Hepatocyte (in vitro differentiated cells): ENCODE measurements at places on chromosomes 13 and 19. TPM values are rescaled to one million over a fixed set of nuclear protein-coding genes. Genes with fewer than 3 reads are reported as not detected.

Gene ZNF433
- polyA plus RNA-seq: 5.6 and 9.0 TPM in 2 replicates

- peaks cover 8% of the 10 kb centered on the region for H3K4me1 ChIP-seq
- H3K27ac ChIP-seq: peak overlapping the region; percentile 92
- H3K27me3 ChIP-seq: no peaks in the 10 kb centered on the region
Measured at GRCh38 chr19:53196777-53197396, 3.7 kb upstream of the ZNF665 start.

DNA sequence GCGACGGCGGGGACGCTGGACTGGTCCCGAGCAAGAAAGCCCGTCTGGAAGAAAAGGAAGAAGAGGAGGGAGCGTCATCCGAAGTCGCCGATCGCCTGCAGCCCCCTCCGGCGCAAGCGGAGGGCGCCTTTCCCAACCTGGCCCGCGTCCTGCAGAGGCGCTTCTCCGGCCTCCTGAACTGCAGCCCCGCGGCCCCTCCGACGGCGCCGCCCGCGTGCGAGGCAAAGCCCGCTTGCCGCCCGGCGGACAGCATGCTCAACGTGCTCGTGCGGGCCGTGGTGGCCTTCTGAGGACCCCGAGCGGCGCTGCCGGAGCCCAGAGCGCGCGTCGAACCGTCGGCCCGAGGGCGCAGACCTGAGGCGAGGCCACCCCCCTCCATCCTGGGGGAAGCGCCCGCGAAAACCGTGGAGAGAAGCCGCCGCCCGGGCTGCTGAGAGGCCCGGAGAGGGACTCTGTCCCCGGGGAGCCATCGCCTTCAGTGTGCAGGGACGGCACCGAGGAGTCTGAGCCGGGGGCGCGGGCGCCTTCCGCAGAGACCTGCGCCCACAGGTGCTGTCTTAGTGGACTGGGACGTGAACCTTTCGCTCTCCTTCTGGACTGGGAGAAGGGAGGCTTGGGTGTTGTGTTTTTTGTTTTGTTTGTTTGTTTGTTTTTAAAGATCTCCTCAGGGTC lies 3.5 kb downstream of the IER2 start:
- H3K4me1 ChIP-seq: peaks cover 20% of the 10 kb centered on the region
- H3K27ac ChIP-seq: peak overlapping the region; percentile 99
- H3K4me3 ChIP-seq: peak overlapping the region; percentile 90
- no peaks in the 10 kb centered on the region for H3K27me3 ChIP-seq
- no peaks in the 10 kb centered on the region for H3K36me3 ChIP-seq

DNA sequence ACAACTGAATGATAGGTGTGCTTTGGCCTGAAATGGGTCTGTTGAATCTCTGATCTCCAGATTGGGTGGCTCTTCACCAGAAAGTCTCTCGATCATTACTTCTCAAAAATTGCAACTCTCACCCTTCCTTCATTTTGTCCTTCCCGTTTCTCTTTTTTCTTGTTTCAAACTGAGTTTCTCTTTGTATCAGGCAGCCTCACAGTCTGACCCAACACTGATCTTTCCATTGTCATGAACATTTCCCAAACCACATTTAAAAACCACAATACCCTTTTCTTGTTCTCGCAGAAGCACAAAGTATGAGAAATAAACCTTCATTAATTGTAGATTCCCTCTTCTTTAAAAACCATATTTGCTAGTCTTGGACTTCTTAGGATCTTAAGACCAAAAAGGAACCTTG lies 33.6 kb upstream of the HMGB1 start:
- H3K27ac ChIP-seq: no peak overlapping the region
- DNase-seq: no peak
- no peaks in the 10 kb centered on the region for H3K36me3 ChIP-seq
- H3K4me3 ChIP-seq: no peak overlapping the region

DNA sequence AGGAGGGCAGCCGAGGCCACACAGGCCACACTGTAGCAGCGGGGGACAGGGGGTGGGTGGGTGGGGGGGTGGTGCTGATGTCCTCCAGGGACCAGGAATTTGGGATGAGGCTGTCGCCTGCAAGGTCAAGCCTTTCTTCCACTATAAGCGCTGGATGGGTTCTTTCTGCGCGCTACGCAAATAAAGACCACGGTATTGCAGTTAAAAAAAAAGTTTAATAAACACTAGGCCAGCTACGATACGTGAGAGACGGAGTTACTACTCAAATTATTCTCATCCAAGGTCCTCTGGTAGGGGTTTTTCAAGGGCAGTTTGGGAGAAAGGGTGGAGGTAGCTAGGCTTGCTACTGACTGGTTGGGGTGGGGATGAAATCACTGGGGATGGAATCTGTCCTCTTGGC lies 508 bp upstream of the ZNF44 start:
- H3K4me3 ChIP-seq: no peak overlapping the region
- H3K36me3 ChIP-seq: no peaks in the 10 kb centered on the region
- peak; percentile 8 for DNase-seq
- peaks cover 6% of the 10 kb centered on the region for H3K4me1 ChIP-seq

DNA sequence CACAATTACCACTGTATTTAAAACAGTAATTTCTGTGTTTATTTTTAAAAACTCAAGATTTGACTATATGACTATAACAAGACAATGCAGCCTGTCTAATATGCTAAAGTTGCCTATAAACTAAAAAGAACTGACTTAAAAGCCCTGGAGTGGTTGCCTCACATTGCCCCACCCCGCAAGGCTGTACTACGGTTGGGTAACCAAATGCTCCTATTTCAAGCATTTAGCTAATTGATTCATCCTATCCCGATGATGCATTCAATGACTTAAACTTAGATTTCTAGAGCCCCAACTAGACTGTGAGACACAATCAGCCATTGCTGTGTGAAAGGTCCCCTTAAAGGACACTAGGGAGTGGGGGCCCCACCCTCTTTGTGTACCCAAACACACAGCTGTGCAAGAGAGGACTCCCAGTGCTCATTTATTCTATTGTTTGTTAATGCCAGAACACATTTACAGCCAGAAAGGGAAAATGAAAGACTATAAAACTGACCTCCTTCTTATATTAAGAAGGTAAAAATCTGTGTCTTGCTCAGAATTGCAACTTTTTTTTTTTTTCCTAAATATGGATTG lies 66.9 kb downstream of the MIPEP start:
- H3K4me3 ChIP-seq: no peak overlapping the region
- no peaks in the 10 kb centered on the region for H3K36me3 ChIP-seq
- no peaks in the 10 kb centered on the region for H3K27me3 ChIP-seq
- H3K27ac ChIP-seq: no peak overlapping the region
- no peak for DNase-seq
- no peaks in the 10 kb centered on the region for H3K4me1 ChIP-seq

DNA sequence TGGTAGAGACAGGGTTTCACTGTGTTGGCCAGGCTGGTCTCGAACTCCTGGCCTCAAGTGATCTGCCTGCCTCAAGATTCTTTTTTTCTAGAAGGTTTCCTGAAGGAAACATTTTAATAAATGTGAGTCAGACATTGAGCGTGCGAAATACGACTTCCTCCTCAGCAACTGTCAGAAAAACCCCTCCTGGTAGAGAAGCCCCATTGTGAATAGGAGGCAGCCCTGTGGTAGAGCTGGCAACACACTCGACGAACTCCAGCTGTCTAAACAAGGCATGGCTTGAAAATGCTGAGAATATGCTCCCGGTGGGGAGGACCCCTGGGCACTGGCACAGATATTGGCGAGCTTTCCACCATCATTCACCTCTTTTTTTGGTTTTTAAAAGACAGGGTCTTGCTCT lies 9.8 kb downstream of the ZNF333 start:
- no peaks in the 10 kb centered on the region for H3K27me3 ChIP-seq
- no peak overlapping the region for H3K27ac ChIP-seq
- no peaks in the 10 kb centered on the region for H3K36me3 ChIP-seq
- no peak overlapping the region for H3K4me3 ChIP-seq
- H3K4me1 ChIP-seq: no peaks in the 10 kb centered on the region

DNA sequence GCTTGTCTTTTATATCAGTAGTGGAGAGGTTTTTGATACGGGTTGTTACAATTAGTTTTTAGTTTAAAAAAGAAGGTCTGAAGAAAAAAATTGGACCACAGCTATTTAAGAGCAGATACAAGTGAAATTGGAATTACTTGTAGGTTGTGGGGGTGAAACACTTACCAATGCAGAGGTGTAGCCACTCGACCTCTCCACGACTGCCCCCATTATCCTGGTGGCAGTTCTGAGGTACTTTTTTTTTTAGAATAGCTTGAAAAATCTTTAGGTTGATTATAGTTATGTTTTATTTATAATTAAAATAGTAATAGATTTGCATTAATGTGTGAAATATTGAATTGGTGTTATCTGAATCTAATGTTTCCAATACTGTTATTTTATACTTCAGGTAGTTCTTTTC lies 60.7 kb downstream of the PAN3 start:
- no peak overlapping the region for H3K27ac ChIP-seq
- no peaks in the 10 kb centered on the region for H3K4me1 ChIP-seq
- DNase-seq: no peak
- no peak overlapping the region for H3K4me3 ChIP-seq
- no peaks in the 10 kb centered on the region for H3K27me3 ChIP-seq

DNA sequence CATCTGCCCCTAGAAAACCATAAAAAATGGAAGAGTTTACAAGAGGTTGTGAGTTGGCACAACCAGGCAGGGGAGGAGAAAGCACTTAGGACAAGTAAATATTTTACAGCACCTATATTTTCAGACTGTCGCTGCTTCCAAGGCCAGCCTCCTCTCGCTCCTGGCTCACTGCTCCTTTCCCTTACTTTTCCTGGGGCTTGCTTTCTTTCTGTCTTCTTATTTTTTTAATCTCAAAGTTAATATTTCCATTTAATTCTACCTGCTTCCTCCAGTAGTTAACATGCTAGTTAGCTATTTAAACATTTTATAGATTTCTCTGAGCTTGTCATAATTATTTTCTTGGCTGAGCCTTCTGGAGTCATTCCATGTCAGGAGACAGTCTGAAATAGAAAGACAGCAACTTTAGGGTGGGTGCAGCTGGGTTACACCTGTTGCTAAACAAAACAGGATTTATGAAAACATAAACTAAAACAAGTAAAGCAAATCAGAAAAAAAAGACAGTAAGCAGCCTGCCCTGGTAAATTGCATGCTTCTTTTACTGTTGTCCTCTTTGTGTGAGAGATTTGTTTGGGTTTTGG lies 330.1 kb downstream of the DLEU7 start:
- H3K4me1 ChIP-seq: peaks cover 50% of the 10 kb centered on the region
- no peak overlapping the region for H3K4me3 ChIP-seq
- peak overlapping the region; percentile 83 for H3K27ac ChIP-seq
- peak; percentile 51 for DNase-seq

DNA sequence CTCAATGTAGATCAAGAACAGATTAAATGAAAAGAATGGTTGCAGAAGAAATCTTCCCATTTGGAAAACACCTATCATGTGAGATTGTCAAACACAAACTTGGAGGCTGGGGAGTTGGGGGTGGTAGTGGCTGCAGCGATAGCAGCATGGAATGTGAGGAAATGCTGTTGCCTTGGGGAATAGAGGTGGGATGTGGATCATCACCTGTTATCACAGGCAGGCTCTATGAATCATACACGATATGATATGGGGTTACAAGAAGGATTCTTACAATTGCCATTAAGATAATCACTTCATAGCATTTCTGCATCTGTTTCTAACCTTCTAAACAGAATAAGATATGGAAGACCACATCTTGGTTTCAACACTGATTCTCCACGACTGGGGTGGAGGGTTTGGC lies 88.7 kb downstream of the RNASEH2B start:
- no peak for DNase-seq
- H3K4me3 ChIP-seq: no peak overlapping the region
- H3K4me1 ChIP-seq: peaks cover 3% of the 10 kb centered on the region
- no peak overlapping the region for H3K27ac ChIP-seq
- H3K36me3 ChIP-seq: no peaks in the 10 kb centered on the region
